ENCODE measurements at places on chromosomes 11 and 22.

- peak; percentile 10 for DNase-seq
These were observed 163.4 kb downstream of the INSC start for GRCh38 chr11:15278128-15278527.

DNA sequence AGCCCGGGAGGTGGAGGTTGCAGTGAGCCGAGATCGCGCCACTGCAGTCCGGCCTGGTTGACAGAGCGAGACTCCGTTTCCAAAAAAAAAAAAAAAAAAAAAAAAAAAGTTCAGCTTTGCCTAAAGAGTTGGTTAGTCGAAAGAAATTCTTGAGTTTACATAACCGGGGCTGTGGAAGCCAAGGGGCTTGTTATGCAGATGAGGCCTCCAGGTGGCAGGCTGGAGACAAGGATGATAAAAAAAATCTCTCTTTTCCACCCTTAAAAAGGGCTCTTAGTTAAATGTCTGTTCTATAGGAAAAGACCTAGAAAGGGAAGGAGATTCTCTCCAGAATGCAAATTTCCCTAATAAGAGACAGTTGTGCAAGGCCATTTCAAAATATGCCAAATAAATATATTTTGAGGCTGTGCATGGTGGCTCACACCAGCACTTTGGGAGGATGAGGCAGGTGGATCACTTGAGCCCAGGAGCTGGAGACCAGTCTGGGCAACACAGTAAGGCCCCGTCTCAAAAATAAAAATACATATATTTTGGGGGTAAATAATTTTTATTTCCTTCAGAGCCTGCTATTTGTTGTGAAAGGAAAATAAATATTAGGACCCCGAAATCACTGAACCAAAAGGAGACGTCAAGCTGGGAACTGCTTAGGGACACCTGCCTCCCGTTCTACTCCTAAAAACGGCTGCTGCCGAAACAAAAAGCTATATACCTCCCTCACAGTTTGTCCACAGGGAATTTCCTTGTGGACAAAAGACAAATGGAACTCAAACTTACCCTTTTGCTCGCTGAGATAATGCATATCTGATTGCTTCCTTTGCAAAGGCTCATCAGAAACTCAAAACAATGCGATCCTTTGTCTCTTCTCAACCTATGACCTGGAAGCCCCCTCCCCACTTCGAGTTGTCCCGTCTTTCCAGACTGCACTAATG, 2.4 kb upstream of the IFITM2 start:
- peak; percentile 65 for DNase-seq

- DNase-seq, result peak; percentile 58
These were observed 25.4 kb upstream of the MYH9 start for GRCh38 chr22:36413022-36413775.

DNA sequence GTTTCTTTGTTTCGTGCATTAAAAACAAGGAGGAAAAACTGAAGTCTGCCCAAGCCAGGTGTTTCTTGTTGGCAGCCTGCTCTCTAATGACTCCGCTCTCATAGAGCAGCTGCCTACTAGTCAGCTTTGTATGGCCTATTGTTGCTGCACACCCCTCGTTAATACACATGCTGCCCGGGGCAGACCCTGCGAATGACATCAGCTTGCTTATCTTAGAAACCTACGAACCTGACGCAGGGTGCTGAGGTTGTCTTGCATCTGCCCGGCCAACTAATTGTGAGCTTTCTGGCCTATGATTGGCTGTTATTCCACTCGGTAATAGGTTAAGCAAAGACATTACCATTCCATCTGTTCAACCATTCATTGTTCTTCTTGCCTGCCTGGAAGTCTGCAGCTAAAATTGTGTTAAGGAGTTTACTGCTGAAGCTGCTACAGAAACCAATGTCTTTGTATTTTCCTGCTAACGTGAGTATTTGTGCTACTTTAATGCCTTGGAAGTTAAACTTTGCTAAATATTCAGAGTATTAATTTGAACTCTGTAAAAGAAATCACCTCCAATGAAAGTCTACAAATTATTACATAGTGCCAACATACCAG, 37.5 kb downstream of the ZC3H12C start:
- peak; percentile 82 for DNase-seq

DNA sequence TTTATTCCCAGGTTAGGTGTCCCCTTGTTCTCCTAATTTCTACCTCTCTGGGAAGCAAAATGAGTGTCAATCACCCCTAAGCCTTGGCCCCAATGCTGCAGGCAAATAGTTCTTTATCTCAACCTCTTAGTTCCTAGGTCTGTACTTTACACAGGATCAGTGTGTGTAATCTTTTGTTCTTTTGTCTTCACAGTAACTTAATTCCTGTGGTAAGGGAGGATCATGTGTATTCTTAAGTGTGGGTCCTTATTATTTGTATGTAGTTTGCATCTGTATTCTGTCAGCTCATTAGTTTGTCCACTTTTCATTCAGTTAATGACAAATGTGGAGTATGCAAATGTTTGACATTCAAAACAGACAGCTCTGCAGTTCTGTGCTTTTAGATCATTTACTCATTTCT, 166.7 kb downstream of the FAT3 start:
- no peak for DNase-seq

- DNase-seq, result no peak
These were observed 45.3 kb downstream of the TMEM135 start for GRCh38 chr11:87083029-87083428.

GRCh38 chr11:56706486-56706885, 7.6 kb downstream of the OR9G1 start:
- no peak for DNase-seq

GRCh38 chr11:17504330-17505107, 27.9 kb upstream of the ABCC8 start:
- DNase-seq, result peak; percentile 84

GRCh38 chr11:117281159-117281558, 10.0 kb upstream of the BACE1-AS start:
- peak; percentile 76 for DNase-seq

- DNase-seq, result no peak
These were observed 31.6 kb downstream of the TPST2 start for GRCh38 chr22:26558248-26558895.

GRCh38 chr11:117170210-117170609, 8.3 kb upstream of the SIDT2 start:
- no peak for DNase-seq

GRCh38 chr11:2836315-2837095, 49.1 kb downstream of the CDKN1C start:
- DNase-seq, result no peak

GRCh38 chr22:42397332-42398249, 34.6 kb downstream of the NFAM1 start:
- DNase-seq, result no peak

DNA sequence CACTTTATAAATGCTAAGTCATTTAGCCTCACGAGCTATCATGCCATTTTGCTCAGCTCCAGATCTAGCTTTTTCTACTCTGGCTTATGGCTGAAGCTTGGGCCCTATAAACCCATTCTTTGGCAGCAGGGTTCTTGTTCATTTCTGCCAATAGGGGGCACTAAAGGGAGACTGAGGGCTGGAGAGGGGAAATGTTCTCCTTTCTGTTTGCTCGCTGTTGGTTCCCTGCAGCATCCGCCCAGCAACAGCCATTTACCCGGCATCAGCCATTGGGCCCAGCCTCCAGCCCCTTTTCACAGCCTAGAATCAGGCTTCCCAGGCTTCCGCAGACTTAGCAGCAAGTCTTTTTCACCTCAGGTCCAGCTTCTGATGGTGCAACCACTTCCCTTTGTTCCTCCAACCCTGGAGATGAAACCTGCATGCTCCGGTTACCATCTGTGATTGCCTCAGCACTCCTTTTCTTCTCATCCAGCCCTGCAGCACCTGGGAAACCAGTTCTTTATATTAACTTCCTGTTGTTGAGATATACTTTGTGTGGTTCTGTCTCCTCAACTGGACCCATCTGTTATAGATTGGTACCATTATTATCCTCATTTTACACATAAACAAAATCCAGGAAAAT, 4.2 kb upstream of the ME3 start:
- no peak for DNase-seq

DNA sequence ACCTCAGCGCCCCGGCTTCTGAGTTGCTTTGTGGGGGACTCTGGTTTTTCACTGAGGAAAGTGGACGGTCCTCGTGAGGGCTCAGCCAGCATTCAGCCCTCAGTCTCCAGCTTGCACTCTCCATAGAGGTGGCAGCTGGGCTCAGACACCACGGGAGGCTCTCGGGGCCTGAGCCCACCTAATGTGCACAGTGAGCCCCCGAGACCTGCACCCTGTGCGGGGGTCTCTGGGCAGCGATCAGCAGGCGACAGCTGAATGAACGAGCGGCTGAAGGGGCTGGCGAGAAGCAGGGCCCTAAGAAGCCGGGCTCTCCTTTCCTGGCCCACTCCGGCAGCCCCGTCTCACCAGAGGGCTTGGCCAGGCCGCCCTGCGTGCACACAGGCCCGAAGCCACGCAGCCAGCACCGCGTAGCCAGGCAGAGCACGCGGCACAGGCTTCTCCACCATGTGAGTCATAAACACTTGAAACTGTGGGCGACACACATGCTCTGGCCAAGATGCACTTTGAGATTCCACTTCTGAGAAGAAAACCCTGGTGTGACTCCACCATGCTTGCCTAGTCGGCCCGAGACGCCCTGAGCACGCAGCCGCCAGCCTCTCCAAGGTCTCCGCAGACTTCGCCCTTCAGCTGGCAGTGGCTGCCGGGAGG, 28.0 kb downstream of the TOLLIP start:
- DNase-seq, result no peak

DNA sequence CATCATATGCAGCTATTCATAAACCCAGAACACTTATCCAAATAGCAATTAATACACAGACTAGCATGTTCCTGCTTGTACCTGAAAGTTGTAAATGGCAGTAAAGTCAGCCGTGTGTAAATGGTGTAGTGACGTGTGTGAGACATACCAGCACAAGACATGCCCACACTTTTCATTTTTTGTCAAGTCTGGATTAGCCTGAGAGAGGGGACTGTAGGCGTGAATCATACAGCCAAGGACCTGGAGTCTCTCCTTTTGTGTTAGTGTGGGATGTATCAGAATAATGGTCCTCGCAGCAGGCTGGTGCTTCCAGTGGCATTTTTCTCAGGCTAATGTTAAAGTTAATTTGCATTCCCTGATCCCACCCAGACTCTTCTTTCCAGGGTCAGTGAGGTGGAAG, 116.8 kb upstream of the BMAL1 start:
- no peak for DNase-seq

GRCh38 chr11:19366992-19367709, 126.4 kb upstream of the E2F8 start:
- no peak for DNase-seq

DNA sequence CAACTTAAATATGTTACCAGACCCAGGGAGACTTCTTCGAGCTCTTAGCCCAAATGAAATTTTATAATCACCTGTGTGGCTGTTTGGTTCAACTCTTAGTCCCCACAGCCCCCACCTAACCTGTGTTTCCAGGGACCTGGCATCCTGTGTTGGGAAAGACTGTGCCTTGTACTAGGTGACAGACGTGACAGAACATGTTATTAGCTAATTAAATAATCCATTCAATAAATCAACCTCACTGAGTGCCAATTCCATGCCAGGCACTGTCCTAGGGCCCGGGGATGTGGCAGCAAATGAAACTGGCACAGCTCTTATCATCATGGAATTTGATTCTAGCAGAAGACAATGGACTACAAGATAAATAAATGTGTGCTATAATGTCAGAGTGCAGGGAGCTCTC, 431.9 kb downstream of the MIAT start:
- no peak for DNase-seq

GRCh38 chr11:79942646-79943045, 501.8 kb upstream of the TENM4 start:
- no peak for DNase-seq

GRCh38 chr11:81966340-81966739, 767.3 kb downstream of the FAM181B start:
- no peak for DNase-seq

DNA sequence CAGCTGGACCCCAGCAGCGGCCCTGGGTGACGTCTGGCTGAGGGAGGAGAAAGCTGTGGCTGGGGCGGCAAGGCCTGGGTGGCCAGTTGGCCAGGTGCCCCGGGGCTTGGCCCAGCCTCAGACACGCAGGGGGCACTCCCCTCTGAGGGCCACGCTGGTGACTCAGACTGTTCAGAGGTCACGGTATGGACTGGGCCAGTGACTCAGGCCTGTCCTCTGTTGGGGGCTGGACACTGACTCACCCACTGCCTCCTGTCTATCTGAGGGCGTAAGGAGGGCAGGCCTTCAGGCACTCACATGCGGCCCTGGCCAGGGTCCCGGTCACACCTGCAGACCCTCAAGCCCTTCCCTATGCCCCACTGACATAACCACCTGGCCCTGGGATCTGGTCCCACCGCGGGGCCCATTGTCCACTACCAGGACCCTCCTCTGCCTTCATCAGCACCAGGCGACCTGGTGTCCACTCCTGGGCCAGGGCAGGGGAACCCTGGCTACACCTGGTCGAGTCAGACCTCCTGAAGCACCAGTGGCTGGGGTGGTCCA, 3.7 kb upstream of the MUC5AC start:
- DNase-seq, result peak; percentile 97

GRCh38 chr22:21755851-21756284, 20.3 kb upstream of the YPEL1 start:
- DNase-seq, result peak; percentile 38

DNA sequence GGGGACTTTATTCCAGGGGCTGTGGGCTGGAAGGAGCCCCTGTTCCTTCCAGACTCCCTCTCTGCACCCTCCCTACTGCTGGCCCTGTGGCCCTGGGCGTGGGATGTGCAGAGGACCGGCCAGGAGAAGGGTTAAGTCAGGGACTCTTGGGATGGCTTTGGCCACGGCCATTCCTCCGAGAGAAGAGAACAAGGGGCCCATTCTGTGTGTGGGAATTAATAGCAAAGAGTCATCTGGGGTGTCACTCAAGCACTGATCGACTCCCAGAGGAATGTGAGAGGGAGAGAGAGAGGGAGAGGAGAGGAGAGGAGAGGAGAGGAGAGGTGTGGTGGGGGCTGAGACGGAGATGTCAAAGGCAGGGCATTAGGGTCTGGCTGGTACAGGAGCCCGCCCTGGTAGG, 14.2 kb upstream of the SOX10 start:
- peak; percentile 60 for DNase-seq

DNA sequence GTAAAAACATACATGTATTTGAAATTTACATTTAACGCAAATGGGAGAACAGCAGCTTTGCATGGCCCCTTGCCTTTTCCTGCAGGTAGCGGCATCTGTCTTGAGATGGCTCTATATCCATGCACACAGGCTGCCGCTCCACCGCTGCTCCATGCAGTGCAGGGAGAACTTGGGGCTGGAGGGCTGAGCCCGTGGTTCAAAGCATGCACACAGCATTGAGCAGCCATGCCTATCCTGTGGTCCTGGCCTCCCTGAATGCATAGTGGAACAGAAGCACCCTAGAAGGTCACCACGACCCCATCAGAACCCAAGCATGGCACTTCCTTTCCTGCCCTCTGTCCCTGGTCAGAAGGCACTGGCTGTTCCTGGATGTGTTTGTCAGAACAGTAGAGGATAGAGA, 35.0 kb upstream of the TP53I11 start:
- DNase-seq, result no peak

- DNase-seq, result no peak
These were observed 20.1 kb upstream of the FCHSD2 start for GRCh38 chr11:73162196-73162740.

DNA sequence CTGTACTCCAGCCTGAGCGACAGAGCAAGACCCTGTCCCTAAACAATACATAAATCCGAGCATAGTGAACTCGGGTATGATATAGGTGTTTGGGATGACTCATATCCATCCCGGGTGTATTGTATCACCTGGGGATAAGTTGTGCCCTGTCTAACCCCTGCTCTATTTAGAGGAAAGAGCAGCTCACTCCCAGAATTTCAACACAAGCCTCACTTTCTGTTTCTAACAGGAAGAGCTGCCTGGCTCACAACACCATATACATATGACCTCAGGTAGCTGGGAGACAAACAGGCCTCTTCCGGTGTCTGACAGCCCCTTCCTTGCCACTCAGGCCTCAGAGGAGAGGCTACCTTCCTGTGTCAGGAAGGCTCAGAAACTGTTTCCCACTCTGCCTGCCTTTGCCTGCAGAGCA, 9.9 kb upstream of the MICALL1 start:
- no peak for DNase-seq
